ENCODE measurements at places on chromosomes 12 and 14.

- DNase-seq = no peak
Measured at GRCh38 chr12:8099235-8099634, 17.2 kb downstream of the NECAP1 start.

GRCh38 chr12:81866081-81866480, 106.9 kb upstream of the PPFIA2 start:
- DNase-seq = no peak

DNA sequence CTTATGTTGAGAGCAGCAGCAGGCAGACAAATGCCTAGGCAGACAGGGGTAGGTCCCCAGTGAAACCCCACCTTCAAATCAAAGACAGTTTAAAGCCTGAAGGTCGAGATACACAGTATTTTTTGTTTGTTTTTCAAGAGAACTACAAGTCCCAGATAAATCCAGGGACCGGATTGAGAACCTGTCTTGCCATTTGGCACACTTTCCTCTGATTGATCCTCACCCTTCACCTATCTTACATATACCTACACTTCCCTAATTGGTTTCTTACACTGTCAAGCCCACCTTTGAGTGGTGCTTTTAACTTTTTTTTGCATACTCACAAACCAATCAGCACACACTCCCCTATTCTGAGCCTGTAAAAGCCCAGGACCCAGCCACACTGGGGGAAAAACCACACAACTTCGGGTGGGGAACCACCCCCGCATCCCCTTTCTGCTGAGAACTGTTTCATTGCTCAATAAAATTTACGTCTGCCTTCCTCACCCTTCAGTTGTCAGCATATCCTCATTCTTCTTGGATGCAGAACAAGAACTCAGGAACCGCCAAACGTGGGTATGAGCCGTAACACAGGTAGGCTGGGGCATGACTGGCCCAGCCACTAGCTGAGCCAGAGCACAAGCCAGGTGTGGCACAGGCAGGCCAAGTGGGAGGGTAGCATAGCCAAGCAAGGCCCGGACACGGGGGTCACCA, 11.1 kb downstream of the DICER1 start:
- no peak for DNase-seq

DNA sequence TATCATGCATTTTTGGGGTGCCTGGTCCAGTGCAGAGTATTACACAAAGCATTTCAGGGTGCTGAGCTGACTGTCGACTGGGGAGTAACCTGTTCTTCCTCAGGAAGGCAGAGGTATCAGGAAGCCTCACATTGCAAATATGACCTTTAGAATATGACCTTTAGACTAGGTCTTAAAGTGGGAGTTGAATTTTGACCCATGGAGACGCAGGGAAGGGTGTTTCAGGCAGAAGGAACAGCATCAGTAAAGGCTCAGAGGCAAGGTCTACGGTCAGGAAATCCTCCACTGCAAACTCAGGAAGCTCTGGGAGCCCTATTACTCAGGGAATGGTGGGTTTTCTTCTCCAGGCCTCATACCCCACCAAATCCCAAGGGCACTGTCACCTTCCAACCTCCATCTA, 11.3 kb downstream of the HNF1A start:
- DNase-seq = no peak

DNA sequence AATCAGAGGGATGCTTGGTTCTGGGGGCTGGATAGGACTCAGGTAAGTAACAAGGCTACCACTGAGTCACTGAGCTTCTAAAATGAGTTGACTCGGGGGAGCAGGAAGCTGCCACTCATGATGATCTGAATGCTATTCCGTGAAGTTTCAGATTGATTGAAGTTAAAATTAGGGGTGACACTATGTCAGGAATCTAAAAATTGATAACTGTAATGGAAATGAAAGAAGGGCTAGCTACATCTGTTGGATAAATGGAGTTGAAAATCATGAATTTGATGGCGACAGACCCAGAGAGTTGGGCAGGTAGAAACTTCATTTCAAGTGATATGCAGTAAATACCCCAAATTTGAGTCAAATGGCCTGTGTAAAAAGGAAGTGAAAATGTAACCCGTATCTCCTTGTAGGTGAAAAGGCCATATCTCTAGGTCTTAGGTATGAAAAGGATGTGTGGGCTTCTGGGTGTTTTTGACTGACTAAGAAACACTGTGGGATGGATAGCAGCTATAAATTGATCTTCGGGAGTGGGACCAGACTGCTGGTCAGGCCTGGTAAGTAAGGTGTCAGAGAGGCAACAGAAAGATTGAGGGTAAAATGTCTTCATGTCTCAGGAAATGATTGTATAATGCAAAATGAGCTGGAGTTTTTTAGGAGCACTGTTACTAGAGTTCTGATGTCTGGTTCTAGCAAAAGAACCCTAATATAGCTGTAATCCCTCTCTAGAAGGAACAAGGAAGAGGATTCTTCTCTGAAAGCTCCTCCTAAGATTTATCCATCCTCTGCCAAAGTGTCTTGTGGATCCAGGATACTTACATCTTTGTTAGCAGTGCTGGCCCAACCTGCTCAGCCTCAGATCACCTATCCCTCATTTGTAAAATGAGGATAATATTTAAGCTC, 57.3 kb downstream of the DAD1 start:
- DNase-seq = no peak

DNA sequence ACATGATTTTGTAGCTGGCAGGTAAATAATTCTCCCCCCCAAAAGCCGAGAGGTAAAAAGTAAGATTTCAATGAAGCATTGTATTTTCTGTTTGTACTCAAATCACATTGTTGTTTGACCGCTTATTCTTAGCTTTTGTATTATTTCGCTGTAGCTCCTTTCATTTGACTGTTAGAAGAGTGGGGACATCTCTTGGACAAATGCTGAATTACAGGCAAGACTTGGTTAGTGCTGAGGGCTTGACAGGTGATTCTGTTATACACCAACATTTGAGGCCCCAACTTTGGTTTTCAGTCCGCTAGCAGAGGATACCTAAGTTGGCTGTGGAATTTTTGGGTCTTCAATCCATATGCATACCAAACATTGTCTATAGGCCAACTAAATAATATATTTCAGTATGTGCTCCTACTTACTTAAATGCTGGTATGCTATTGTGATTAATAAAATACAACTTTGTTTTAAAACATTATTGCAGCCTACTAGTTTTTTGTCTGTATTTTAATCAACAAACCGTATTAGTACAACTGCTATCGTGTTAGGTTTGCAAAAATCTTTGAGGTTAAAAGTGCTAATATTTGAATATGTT, 102.2 kb downstream of the ERC1 start:
- no peak for DNase-seq

All from activated T-cell treated with anti-CD3 and anti-CD28 coated beads for 48 hours (primary cell).